ENCODE measurements at places on chromosomes 1 and 21.

DNA sequence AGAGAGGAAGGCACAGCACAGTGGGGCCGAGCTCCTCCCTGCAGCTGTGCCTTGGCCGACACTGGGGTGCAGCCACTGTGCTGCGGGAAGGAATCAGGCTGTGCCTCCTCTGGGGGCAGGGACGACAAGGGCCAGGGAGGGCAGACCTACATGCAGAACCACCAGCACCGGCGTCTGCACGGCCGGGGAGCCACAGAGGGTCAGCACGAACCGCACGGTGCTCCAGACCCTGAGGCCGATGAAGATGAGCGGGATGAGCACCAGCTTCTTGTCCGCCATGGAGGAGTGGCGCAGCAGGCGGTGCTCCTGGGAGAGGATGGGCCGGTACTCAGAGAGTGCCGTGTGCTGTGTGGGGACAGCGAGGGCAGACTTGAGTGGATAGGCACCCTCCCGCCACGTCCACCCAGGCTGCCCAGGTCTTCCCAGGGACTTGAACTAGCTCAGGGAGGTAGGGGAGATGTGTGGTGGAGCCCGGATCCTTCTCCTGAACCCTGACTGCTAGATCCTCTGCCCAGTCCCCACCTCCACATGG lies 23.5 kb downstream of the GPR157 start:
- DNase-seq: no peak

- DNase-seq: no peak
Observed at GRCh38 chr21:21007606-21008005, 9.4 kb downstream of the NCAM2 start.

DNA sequence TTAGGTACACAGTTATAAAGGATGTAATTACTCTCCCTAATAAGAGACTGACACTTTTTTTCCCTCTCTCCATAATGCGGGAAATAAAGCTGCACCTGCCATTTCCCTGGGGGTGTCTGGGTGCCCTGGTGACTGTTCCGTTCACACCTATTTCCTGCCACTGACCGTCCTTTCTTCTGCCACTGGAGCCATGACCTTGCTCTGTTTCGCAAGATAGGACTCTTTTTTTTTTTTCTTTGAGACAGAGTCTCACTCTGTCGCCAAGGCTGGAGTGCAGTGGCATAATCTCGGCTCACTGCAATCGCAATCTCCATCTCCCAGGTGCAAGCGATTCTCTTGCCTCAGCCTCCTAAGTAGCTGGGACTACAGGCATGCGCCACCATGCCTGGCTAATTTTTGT lies 66.1 kb upstream of the SERBP1 start:
- DNase-seq: no peak

GRCh38 chr1:221437926-221438325 lies 304.0 kb downstream of the DUSP10 start:
- DNase-seq: no peak

DNA sequence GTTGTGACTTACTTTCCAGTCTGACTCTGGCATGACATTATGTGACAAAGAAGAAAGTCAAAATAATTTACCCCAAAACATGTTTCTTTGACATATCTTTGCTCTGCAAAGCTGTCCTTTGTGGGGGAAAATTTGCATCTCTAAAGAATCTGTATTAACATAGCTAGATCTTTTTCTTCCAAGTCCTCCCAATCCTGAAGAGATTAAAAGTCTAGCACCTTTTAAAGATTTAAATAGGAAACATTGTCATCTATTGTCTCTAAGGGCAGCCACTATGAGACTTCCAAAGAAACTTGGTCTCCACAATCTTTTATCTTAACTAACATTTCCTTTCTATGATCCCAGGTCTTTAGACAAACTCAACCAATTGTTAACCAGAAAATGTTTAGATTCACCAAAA lies 16.0 kb downstream of the LRRC3 start:
- DNase-seq: no peak

DNA sequence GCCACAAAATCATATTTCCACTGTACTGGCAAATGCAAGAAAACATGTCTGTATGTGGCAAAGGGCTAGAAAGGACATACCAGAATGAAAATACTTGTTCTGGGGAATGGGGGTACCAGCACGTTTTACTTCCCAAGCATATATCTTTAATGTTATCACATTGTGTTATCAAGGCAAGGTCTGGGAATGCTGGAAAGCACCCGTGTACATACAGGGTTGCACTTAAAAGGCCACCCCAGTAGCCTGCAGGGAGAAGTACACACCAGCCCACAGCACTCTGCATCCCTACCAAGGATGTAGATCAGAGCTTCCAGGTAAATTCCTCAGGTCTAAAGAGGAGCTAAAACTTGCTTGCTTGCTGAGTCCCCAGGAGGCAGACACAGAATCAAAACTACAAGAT lies 381.8 kb downstream of the RRAGC start:
- DNase-seq: no peak

DNA sequence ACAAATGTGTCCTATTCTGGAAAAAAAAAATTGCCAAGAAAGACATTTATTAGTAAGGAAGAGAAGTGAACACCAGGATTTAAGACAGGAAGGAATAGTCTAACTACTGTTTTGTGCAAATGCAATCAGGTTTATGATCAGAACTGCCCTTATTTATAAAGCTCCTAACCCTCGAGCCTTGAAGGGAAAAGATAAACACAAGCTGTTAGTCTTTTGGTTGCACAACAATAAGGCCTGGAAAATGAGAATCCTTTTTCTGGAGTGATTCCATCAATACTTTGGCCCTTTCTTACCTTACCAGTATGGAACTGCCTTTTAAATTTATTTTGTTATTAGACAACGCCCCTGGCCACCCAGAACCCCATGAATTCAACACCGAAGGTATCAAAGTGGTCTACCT lies 52.9 kb downstream of the SNRPE start:
- no peak for DNase-seq

GRCh38 chr1:40763742-40764532 lies 19.6 kb upstream of the KCNQ4 start:
- no peak for DNase-seq

DNA sequence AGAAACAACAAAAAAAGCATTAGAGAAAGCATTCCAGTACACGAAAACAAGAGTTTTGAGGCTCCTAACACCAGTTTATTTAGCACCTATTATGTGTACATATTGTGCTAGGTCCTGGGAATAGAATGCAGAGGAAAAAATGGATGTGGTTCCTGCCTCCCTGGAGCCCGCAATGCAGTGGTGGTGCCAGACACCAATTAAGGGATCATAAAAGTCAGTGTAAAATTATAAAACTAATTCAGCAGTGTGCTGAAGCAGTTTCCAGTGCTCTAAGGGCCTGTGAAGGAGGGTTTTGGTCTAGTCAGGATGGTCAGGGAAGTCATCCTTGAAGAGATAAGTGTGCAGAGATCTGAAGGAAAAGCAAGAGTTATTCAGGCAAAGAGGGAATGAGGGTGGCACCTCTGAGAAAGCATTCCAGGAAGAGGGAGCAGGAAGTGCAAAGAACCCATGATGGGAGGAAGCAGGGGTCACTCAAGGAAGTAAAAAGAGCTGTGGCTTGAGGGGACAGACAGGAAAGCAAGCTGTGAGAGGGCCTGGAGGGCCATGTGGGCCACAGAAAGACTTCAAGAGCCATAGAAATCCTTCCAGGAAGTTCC lies 65.2 kb upstream of the IFNLR1 start:
- DNase-seq: no peak

DNA sequence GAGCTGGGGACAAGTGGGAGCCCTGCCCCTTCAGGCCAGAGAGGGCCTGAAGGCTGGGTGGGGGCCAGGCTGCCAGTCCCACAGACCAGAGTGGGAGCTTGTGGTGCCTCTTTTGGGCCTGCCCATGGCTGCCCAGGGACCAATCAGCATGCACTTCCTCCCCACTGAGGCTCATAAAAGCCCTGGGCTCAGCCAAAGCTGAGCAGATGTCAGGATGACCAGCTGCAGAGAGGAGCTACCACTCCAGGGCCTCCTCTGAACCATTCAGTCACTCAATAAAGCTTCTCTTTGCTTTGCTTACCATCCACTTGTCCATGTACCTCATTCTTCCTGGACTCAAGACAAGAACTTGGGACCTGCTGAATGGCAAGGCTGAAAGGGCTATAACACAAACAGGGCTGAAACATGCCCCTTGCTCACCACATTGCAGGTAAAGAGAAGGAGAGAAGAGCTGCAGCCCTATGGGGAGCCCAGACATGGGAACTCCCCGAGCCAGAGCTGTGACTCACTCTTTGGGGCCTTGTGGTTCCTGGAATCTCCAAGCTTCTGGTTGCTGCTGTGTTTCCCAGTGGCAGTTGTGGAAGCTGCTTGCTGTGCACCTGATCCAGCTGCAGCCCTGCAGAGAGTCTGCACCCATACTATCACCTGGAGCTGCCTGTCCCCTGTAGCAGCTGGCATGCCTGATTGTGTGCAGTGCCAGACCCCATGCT lies 82.0 kb downstream of the OLFML3 start:
- DNase-seq: no peak

- no peak for DNase-seq
Observed at GRCh38 chr1:198054510-198054909, 102.3 kb upstream of the NEK7 start.
